ENCODE measurements at places on chromosomes 6 and 20. TPM values are rescaled to one million over a fixed set of nuclear protein-coding genes. Genes with fewer than 3 reads are reported as not detected.

RIPOR2 gene
- 44.5 TPM for total RNA-seq

JAG1 gene
- total RNA-seq, result 29.1 TPM

LY6G6F gene
- total RNA-seq, result not detected

CFAP61 gene
- 0.61 TPM for total RNA-seq

MUC21 gene
- not detected for total RNA-seq

TCFL5 gene
- total RNA-seq, result 15.6 TPM

MTHFD1L gene
- 105 TPM for total RNA-seq

ADAM33 gene
- total RNA-seq, result 5.7 TPM

CCN5 gene
- total RNA-seq, result not detected

CD40 gene
- 14.5 TPM for total RNA-seq

PEDS1 gene
- 33.3 TPM for total RNA-seq

DAAM2 gene
- total RNA-seq, result 2.9 TPM

TMEM14B gene
- 83.8 TPM for total RNA-seq

PKIG gene
- total RNA-seq, result 25.4 TPM

C6orf141 gene
- total RNA-seq, result 16.1 TPM

SCP2D1 gene
- total RNA-seq, result not detected

LY6G6D gene
- not detected for total RNA-seq

Data from H1 (cell line).